ENCODE measurements at places on chromosomes 16 and 17.

GRCh38 chr16:79248351-79248750, 352.2 kb downstream of the MAF start:
- DNase-seq = no peak

DNA sequence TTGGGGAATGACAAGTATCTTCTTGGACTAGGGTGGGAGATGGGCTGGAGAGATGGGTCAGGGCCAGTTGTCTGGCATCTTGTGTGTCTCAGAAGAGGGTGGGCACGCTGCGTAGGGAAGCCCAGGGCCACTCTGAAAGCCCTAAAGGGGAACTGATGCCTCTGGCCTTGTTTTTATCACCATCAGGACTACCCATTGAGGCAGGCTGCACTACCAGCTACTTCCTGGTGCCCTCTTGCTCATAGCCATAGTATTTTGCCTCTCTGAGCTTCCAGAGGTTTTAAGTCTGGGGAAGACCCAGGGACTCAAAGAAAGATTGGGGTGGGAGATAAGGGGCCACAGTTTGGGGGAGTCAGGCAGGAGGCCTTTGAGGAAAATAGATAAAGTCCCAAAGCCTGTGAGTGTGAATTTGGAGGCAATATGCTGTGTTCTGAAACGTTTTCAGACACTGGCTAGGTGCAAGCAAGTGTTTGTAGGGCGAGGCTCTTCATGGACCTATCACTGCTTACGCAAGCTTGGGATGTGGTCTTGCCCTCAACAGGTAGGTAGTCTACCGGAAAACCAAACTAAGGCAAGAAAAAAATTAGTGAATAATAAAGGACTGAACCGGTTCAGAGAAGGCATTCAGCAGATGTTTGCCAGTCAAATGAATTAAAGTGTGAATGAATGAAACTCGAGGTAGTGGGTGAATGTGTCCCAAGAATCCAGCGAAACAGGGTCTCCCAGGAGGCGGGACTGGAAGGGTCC, 688 bp upstream of the ITGB3 start:
- no peak for DNase-seq

- DNase-seq = no peak
Measured at GRCh38 chr16:66054095-66054494, 312.4 kb upstream of the CDH5 start.

GRCh38 chr16:89407925-89408300, 82.4 kb downstream of the ANKRD11 start:
- no peak for DNase-seq

GRCh38 chr17:36862116-36862920, 75.0 kb upstream of the LHX1 start:
- DNase-seq = no peak

DNA sequence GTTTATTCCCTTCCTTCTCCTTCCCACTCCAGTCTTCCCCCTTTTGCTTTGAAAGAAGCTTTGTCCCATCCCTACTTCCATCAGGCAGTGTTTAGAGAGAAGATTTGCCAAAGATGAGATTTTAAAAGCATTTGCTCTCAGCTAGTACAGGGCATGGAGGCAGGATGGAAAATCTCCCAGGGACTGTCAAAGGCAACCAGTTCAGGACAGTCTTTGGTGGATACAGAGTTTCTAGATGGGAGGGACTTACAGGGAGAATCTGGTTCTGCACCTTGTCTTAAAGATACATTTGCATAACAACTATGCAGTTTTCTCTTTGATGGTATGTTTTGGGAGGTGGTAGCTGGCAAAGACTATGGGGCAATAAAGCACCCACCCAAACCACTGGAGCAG, 26.2 kb downstream of the CHD9 start:
- no peak for DNase-seq
